ENCODE measurements at places on chromosomes 12 and 14.

DNA sequence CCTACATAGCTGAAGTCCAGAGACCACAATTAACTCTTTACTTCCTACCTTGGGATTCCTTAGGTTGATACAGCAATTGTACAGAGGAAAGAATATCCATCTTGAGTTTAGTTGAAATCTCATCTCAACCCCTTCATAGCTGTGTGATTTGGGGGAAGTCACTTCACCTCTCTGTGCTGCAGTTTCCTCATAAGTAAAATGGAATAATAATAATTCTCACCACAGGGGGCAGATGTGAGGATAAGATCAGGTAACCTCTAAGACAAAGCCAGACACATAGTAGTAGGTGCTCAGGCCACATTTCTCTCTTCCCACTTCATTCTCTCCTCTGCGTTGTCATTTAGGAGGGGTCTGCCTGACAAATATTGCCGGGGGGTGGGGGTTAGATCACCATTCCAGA is 6.7 kb downstream of the FOXN4 start:
- DNase-seq, result no peak
- no peaks in the 10 kb centered on the region for H3K36me3 ChIP-seq
- no peaks in the 10 kb centered on the region for H3K4me1 ChIP-seq
- no peak overlapping the region for H3K27ac ChIP-seq
- no peak overlapping the region for H3K4me3 ChIP-seq

DNA sequence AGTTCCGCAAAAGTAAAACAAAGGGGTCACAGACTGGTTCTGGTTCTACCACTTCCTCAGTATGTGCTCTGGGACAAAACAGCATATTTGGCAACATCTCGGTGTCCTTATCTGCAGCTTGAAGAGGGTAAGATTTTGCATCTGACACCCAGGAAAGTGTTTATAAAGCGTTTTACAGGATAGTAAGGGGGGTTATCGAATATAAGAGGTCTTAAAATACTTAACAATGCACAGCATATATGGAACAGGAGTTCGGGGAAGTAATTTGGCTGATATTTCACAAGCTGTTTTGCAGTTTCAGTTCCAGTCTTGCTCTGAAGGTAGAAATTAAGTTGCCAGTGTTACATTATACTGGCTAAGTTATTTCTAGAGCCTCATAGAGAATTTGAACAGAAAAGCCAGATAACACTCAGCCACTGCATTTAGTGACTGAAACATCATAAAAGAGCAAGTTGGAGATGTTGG is 904 bp upstream of the MAP4K5 start:
- peaks cover 7% of the 10 kb centered on the region for H3K36me3 ChIP-seq
- peaks cover 24% of the 10 kb centered on the region for H3K4me1 ChIP-seq
- H3K4me3 ChIP-seq, result peak overlapping the region; percentile 89
- H3K27ac ChIP-seq, result peak overlapping the region; percentile 87
- DNase-seq, result no peak

DNA sequence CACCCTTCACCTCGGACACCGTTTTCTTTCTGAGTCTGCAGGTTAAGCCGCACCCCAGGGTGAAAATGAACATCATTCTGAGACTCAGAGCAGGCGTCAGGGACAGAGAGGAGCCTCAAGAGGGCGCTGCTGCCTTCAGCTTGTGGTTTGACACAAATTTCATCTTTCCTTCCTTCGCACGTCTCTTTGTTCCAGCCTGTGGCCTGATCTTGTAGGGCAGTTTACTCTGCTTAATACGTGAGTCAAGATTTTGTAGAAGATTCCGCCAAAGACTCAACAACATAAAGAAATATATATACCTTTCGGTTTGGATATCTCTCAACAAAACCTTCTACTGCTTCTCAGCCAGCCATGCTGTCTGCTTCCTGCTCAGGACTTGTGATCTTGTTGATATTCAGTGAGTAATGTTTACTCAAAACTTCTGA is 329.3 kb upstream of the OR4E1 start:
- DNase-seq, result peak; percentile 36
- peaks cover 3% of the 10 kb centered on the region for H3K36me3 ChIP-seq
- H3K27ac ChIP-seq, result peak overlapping the region; percentile 85
- peaks cover 5% of the 10 kb centered on the region for H3K4me1 ChIP-seq

DNA sequence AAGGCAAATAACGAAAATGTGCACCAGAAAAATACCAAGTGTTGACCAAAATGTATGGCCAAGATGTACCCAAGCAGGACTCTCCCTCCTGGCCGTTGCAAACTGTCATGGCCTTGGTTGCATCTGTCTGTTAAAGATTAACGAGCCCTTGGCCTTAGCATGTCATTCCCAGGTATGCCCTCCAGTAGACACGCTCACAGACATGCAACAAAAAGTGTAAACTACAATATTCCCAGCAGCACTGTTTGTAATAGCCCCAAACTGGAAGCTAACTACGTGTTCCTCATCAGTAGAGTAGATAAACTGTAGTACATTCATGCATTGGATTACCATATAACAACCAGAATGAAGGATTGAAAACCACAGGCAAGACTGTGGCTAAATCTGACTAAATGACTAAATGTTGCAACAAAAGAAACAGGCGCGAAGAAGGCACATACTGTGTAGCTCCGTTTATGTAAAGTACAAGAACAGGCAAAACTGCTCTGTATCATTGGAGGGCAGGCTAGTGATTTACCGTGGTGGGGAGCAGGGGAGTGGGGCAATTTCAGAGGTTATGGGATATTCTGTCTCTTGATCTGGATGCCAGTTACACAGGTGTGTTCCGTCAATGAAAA is 232.8 kb upstream of the DIO3 start:
- H3K4me1 ChIP-seq, result no peaks in the 10 kb centered on the region
- H3K27me3 ChIP-seq, result peaks cover 58% of the 10 kb centered on the region
- DNase-seq, result no peak
- no peaks in the 10 kb centered on the region for H3K36me3 ChIP-seq
- H3K27ac ChIP-seq, result no peak overlapping the region
- no peak overlapping the region for H3K4me3 ChIP-seq

- peaks cover 4% of the 10 kb centered on the region for H3K27me3 ChIP-seq
- no peaks in the 10 kb centered on the region for H3K36me3 ChIP-seq
- H3K4me1 ChIP-seq, result peaks cover 1% of the 10 kb centered on the region
- no peak overlapping the region for H3K4me3 ChIP-seq
These were observed 64.2 kb downstream of the ERH start for GRCh38 chr14:69333791-69334337.

- H3K27ac ChIP-seq, result no peak overlapping the region
- no peak for DNase-seq
- peaks cover 45% of the 10 kb centered on the region for H3K27me3 ChIP-seq
- H3K4me1 ChIP-seq, result no peaks in the 10 kb centered on the region
- no peaks in the 10 kb centered on the region for H3K36me3 ChIP-seq
These were observed 131.4 kb upstream of the OR4E1 start for GRCh38 chr14:21804981-21805380.

DNA sequence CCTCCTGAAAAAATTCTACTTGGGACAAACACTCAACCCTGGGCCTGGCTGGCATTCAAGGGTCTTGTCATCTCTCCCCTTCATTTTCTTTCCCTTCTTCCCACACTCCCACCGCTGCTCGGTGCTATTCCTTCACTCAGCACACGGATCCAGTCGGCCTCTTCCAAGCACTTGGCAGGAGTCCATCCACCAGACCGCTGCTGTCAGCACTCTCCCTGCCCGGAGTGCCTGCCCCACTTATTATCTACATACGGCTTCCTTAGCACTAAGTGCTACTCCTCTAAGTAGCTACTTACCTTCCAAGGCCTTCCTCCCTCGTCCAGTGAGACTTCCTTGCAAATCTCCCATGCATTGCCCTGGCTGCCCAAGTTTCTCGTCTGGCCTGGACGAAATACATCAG is 29.8 kb downstream of the CALM1 start:
- DNase-seq, result no peak
- H3K27me3 ChIP-seq, result no peaks in the 10 kb centered on the region
- no peaks in the 10 kb centered on the region for H3K36me3 ChIP-seq
- no peaks in the 10 kb centered on the region for H3K4me1 ChIP-seq
- H3K4me3 ChIP-seq, result no peak overlapping the region

GRCh38 chr12:3186546-3187215 is 109.5 kb downstream of the TSPAN9 start:
- no peak for DNase-seq
- H3K27me3 ChIP-seq, result peaks cover 36% of the 10 kb centered on the region
- H3K4me1 ChIP-seq, result peaks cover 4% of the 10 kb centered on the region

GRCh38 chr12:2064071-2064507 is 11.3 kb downstream of the CACNA1C start:
- peaks cover 9% of the 10 kb centered on the region for H3K4me1 ChIP-seq
- peak; percentile 10 for DNase-seq
- peaks cover 34% of the 10 kb centered on the region for H3K27me3 ChIP-seq
- H3K4me3 ChIP-seq, result peak overlapping the region; percentile 75

DNA sequence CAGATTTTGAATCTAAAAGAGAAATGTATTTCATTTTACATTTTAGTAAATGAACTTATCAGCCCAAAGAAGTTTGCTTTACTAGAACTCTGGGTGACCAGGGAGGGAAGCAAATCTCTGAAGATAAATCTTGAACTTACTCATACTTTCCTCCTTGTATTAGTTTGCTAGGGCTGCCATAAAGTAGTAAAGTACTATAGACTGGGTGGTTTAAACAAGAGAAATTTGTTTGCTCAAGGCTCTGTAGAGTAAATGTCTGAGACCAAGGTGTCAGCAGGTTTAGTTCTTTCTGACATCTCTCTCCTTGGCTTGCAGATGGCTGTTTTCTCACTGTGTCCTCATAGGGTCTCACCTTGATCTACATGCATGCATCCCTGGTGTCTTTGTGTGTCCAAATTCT is 926.0 kb downstream of the DIO2 start:
- peaks cover 10% of the 10 kb centered on the region for H3K27me3 ChIP-seq
- H3K36me3 ChIP-seq, result no peaks in the 10 kb centered on the region
- no peaks in the 10 kb centered on the region for H3K4me1 ChIP-seq
- no peak overlapping the region for H3K4me3 ChIP-seq
- no peak for DNase-seq
- no peak overlapping the region for H3K27ac ChIP-seq
